Right lobe of liver (tissue), 6 donors: ENCODE measurements at places on chromosomes 5 and 9.

- DNase-seq, result no peak
These were observed 128.3 kb downstream of the SLC28A3 start for GRCh38 chr9:84212246-84212645.

DNA sequence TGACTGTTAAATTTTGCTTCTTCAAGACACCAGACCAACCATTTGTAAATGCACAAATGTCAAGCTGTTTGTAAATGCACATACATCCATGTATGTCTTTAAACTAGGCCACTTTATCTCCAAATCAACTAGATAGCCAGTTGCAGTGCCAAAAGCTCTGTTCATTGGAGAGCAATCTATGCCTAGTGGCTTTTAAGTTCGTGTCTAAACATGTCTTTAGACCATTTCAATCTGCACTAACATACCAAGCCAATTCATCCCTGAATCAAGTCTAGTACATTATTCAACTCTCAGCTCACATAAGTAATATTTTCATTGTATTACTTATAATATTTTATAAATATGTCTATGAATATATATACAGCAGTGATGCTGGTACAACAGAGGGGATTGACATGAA is 985.9 kb downstream of the CDH18 start:
- no peak for DNase-seq

DNA sequence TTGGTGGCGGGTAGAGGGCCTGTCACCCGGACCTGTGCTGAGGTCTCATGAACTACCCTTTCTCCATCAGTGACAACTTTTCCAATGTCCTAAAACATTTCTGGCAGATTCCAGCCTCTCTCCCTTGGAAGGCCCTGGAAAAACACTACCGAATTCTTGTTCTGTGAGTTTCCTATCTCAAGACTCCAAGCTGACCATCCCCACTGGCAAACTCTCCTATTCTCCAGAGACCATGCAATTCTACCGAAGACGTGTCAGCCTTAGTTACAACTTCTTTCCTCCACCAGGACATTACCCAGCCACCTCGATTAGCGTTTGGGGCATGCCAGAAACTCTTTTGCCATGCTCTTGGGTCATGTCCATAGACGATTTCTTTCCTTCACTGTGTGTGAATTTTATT is 26.8 kb upstream of the GABRP start:
- no peak for DNase-seq

DNA sequence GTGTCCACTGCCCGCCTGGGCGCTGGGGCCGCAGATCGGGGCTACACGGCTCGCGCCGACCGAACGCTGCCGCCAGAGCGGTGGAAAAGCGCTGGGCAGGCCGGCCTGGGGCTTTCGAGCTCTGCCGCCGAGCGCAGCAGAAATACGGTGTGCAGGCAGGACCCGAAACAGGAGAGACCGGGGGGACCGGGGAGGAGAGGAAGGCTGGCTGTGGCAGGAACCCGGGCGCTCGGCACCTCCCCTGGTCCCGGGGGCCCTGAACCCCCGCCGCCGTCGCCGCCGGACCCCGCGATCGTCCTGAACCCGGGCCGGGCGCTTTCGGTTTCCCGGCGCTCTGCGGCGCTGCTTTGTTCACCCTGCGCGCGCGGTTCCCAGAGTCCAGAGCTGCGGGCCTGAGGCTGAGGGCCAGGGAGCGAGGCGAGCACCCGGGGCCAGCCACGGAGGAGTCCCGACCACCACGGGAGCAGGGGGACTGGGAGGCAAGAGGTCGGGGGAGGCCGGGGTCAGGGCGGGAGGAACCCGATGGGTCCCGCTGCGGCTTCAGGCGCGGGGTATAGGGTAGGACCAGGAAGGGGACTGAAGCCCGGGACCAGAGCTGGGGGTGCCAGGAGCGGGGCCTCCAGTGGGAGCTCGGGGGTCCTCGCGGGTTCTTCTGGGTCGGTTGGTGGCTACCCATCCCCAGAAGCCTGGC is 12.0 kb downstream of the IRX2 start:
- DNase-seq, result no peak

- DNase-seq, result no peak
These were observed 3.0 kb downstream of the F2RL2 start for GRCh38 chr5:76620166-76620565.

DNA sequence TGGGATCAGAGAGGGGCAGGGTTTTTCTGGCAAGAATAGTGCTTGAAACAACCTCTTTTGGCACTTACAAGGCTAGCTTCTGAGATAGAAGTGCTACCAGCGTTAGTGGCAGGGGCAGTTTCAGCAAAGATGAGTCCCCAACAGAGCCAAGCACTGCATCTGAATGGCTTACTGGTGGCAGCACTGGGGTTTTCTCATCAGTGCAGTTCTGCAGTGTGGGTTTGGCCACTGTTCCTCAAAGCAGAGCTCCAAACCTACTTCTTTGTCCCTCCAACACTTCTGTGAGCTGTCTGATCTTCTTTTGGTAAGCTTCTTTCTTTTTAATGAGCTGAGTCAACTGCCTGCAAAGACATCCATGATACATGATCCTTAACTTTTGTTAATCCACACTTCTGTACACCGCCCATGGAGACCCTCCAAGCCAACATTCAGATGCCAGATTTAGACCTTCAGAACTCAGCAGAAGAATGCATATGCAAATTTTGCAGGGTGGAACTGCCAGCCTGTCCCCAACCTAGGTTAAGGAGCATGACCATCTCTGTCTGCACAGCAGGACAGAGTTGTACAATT is 29.9 kb upstream of the FSTL4 start:
- DNase-seq, result no peak

GRCh38 chr5:103307470-103307869 is 48.9 kb downstream of the MACIR start:
- no peak for DNase-seq

GRCh38 chr9:20307621-20308020 is 314.7 kb downstream of the MLLT3 start:
- DNase-seq, result no peak

GRCh38 chr9:120742951-120743416 is 28.7 kb upstream of the MEGF9 start:
- DNase-seq, result peak; percentile 72

DNA sequence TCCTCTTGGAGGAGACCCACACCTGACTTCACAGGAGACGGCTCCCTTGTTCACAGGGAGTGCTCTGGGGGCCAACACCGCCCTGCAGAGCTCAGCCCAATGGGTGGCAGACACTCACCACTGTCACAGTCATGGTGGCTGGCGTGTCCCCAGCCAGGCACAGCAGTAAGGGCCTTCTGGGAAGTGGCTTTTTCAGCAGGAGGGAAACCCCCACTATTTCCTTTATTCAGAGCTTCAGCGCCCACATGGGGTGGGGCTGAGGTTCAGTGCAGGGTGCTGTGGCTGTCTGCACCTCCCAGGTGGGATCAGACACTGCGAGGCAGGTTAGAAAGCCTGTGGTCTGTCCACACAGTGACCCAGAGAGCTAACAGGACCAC is 3.6 kb upstream of the SNAPC4 start:
- DNase-seq, result no peak

DNA sequence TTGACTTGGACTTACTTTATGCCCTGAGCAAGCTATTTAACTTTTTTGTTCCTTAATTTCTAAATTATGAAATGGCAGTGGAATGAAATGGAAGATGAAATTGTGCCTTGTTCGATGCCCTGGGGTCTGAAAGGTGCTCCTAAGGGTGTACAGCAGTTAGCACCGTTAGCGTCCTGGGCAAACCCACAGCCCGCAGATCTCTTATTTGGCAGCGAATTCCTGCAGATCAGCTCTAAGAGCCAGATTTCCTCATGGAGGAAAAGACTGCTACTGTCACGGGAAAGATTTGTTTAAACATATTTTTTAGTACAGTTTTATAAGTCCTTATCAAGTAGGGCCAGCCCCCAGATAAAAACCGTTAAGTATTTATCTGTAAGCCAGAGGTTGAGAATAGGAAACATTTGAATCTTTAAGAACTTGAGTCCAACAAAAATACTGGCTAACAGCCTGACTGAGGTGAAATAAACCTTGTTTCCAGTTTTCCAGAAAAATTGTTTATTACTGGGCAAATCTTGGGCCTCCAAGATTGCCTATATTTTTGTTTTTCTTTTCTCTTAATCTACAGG is 216.5 kb upstream of the DMRT1 start:
- no peak for DNase-seq

GRCh38 chr5:96736937-96737336 is 70.8 kb downstream of the ERAP1 start:
- no peak for DNase-seq

- no peak for DNase-seq
These were observed 49.2 kb upstream of the SHOC1 start for GRCh38 chr9:111843971-111844370.

GRCh38 chr5:135241536-135241935 is 157.5 kb downstream of the MACROH2A1 start:
- DNase-seq, result no peak

GRCh38 chr9:76901801-76902200 is 4.1 kb downstream of the PRUNE2 start:
- DNase-seq, result no peak

DNA sequence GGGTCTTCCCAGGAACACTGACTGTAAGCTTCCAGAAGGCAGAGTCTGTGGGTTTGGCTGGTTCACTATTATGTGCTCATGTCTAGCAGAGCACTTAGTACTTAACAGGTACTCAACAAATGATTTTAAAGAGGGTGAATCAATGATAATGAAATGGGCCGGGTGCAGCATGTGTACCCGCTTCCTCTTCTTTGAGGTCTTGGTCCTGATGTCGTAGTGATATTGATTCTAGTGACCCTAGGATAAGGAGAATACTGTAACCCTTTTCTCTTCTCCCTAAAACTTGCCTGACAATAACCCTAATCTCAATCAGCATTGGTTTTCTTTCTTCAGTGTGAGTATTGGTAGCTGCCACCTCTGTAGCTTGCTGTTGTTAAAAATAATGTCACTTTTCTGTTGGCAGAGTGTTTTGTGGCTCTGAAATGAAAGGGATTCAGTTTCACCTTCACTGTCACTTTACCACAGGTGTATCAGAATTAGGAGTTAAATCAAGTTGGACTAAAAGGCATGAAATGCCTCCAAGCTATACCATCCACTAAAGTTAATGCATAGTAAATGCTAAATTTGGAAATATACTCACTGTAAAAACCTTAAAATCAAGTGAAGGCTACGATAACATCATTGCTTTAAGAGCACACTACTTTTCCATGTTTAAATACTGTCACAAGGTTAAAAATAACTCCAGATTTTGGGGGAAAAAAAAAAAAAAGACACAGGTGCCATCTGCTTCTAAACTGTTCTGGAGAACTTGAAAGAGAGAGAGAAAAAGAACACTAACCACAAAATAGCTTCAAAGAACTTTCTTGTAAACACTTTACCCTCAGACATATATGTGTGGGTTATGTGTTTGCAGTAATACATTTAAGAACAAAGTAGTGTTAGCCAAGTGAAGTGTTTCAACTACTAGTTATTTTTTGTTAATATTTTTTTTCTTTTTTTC is 6.0 kb downstream of the CAMK4 start:
- DNase-seq, result no peak

DNA sequence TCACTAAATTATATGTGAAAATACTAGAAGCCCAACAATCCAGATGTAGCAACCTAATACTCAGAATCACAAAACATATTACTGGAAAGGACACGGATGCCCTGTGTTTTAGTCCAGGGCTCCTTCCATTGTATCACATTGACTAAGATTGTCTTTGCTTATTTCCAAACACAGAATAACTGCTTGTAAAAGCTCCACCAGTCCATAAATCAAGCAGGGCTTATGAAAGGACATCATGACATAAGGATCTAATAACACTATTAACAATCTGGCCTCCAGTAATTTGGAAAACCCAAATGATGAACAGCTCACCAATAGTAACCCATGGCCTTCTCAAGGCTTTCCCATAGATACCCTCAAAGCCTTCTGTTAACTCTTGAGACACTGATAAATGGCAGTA is 39.8 kb downstream of the WDR41 start:
- no peak for DNase-seq

DNA sequence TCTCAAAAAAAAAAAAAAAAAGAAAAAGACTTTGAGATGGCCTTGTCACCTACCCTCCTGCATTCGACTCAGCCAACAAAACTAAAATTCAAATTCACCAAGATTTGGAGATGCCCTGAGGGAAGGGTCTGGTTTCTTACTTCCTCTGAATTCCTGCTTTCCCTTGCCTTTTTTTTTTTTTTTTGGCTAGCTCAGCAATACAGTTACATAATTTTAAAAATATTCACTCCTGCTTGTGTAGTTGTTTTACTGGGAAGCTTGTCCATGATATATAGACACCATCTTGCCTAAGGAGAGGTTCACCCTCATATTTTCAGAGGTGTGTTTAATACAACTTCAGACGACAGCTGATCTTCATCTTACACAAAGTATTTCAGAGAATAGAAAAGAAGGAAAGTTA is 21.3 kb upstream of the SERINC5 start:
- no peak for DNase-seq

- no peak for DNase-seq
These were observed 11.8 kb downstream of the ELL2 start for GRCh38 chr5:95949810-95950209.

DNA sequence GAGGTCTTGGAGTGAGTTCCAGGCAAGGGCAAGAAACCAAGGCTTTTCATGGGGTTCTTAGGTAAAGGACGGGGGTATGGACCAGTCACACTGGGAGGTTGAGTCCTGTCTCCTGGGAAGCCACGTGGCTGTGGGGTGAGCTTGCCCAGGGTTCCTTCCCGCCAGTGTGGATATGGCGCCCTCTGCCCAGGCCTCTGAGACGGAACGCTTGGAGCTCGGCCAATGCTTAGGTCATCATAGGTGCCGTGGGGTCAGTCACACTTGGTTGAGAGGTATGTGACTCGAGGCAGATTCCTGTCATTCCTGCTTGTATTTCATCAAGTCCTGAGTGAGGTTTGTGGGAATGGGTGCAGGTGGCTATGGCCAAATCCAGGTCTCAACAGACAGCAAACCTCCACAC is 46.2 kb downstream of the TENT4A start:
- peak; percentile 77 for DNase-seq

- DNase-seq, result no peak
These were observed 131.9 kb downstream of the CWC27 start for GRCh38 chr5:64900618-64901017.

DNA sequence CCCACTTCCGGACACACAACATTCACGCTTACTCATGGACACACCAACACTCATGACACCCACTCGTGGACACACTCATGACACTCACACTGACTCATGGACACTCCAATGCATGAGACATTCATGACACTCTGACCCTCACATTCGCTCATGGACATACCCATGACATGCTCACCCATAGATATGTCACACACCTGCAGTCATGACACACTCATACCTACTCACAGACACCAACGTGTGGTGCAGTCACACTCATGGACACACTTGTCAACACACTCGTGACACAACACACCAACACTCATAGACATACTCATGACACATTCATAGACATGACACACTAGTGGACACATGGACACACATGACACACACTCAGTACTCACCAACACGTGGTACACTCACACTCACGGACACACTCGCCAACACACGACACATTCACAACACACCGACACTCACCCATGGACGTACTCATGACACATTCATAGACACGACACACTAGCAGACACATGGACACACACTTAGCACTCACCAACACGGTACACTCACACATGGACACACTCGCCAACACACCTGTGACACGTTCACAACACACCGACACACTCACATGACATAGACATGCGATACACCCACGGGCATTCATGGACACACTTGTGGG is 73.4 kb downstream of the PHF2 start:
- peak; percentile 23 for DNase-seq

DNA sequence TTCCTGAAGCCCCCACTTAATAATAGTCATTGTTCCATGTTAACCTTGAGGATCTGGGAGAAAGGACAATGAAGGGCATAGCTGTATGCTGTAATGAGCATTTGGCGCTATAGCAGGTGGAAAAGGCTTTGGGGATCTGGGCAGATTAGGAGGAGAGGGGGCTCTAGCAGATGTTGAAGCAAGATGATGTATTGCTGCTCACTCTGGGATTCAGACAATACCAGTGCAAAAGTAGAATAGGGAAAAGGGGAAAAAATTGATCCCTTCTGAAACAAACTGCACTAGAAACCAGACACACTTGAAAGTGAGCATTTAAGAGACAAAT is 575.3 kb upstream of the MEF2C start:
- no peak for DNase-seq
